ENCODE measurements at places on chromosomes 16 and 17. TPM values are rescaled to one million over a fixed set of nuclear protein-coding genes. Genes with fewer than 3 reads are reported as not detected.

The ANKRD40CL gene
- total RNA-seq = not detected

The HNF1B gene
- 1.0 TPM for total RNA-seq

The CLEC18C gene
- total RNA-seq = 0.16 TPM

The SMG1 gene
- total RNA-seq = 143 TPM

The TMEM238L gene
- not detected for total RNA-seq

The PYY gene
- total RNA-seq = not detected

The SPATA32 gene
- total RNA-seq = 0.16 TPM

The SLC22A31 gene
- 2.5 TPM for total RNA-seq
